Prostate gland (tissue), 2 donors: ENCODE measurements at places on chromosomes 1 and 21. TPM values are rescaled to one million over a fixed set of nuclear protein-coding genes. Genes with fewer than 3 reads are reported as not detected.

DNA sequence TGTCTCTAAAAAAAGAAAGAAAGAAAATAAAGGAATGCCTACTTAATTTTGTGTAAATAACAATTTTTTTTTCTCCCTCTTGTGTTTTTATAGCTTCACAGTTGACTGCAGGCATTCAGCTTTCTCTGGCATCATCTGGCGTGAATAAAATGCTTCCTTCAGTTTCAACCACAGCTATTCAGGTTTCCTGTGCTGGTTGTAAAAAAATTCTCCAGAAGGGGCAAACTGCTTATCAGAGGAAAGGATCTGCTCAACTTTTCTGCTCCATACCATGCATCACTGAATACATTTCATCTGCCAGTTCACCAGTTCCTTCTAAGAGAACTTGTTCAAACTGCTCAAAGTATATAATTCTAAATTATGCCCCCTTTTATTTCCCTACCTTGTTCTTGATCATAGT is 18.0 kb downstream of the ZMYM1 start:
- no peaks in the 10 kb centered on the region for H3K4me1 ChIP-seq
- H3K36me3 ChIP-seq: no peaks in the 10 kb centered on the region
- H3K27ac ChIP-seq: no peak overlapping the region
- no peak overlapping the region for H3K4me3 ChIP-seq
- no peak for DNase-seq

GRCh38 chr1:194223596-194223995 is 1037.2 kb upstream of the B3GALT2 start:
- no peak overlapping the region for H3K27ac ChIP-seq
- H3K27me3 ChIP-seq: no peaks in the 10 kb centered on the region
- DNase-seq: no peak
- no peaks in the 10 kb centered on the region for H3K4me1 ChIP-seq
- H3K4me3 ChIP-seq: no peak overlapping the region

DNA sequence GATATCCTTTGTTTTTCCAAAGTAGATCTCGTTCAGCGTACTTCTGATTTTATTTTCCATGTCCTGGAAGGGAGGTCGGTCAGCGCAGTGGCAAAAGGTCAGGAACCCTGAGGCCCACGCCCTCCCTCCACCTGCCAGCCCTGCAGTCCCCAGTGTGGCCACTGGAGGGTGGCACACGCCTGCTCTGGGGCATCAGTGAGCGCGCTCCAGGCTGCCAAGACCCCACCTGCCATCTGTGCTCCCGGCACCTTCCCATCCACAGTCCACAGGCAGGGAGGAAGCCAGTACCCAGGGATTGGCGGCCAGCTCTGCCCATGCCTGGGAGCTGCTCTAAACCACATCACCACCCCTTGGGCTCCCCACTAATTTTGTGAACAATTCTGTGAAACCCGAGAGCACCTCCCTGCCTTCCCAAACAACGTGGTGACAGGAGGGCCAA is 32.3 kb downstream of the SLC66A1 start:
- H3K36me3 ChIP-seq: no peaks in the 10 kb centered on the region
- no peak overlapping the region for H3K4me3 ChIP-seq
- DNase-seq: peak; percentile 65
- H3K27me3 ChIP-seq: no peaks in the 10 kb centered on the region
- H3K4me1 ChIP-seq: peaks cover 13% of the 10 kb centered on the region
- peak overlapping the region; percentile 30 for H3K27ac ChIP-seq

- no peak for DNase-seq
- H3K4me1 ChIP-seq: no peaks in the 10 kb centered on the region
- H3K27me3 ChIP-seq: no peaks in the 10 kb centered on the region
- peaks cover 35% of the 10 kb centered on the region for H3K36me3 ChIP-seq
Observed at GRCh38 chr1:154258784-154259183, 13.6 kb upstream of the HAX1 start.

- H3K4me3 ChIP-seq: no peak overlapping the region
- H3K36me3 ChIP-seq: no peaks in the 10 kb centered on the region
- H3K4me1 ChIP-seq: no peaks in the 10 kb centered on the region
- H3K27me3 ChIP-seq: no peaks in the 10 kb centered on the region
- DNase-seq: peak; percentile 15
Observed at GRCh38 chr1:69737527-69738185, 169.9 kb downstream of the LRRC7 start.

- no peak overlapping the region for H3K4me3 ChIP-seq
- H3K27me3 ChIP-seq: no peaks in the 10 kb centered on the region
- H3K27ac ChIP-seq: no peak overlapping the region
Observed at GRCh38 chr1:9654834-9655723, 3.5 kb downstream of the PIK3CD start.

GRCh38 chr1:17277511-17278159 is 28.7 kb downstream of the PADI3 start:
- H3K4me1 ChIP-seq: no peaks in the 10 kb centered on the region
- DNase-seq: no peak
- H3K27ac ChIP-seq: no peak overlapping the region

DNA sequence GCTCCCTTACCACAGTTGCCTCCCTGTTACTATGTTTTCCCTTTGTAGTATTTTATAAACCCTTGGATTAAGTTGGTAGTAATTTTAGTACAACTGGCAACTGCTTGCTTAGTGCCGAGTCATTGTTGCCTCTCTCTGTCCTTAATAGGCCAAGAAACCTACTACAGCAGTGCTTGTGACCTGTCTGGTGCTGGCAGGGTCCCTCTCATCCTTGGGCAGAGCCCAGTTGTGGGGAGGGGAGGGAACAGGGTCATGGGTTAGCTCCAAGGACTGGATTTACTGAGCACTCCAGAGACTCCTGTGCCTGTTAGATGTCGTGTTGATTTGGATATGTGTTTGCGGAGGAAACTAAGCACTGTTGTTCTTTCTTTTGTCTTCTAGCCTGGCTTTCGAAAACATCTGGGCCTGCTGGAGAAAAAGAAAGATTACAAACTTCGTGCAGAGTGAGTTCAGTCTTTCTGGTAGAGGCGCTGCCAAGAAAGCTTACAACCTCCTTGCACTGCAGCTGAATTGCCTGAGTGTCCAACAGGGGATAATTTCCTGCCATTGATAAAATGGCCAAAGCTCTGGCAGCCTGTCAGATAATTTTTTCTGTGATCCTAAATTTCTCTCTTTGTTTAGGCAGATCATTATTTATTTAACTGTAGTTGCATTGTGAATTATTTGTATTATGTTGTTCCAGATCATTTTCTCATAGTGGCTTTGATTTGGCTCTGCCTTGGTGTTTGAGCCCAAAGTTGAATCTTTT is 3.6 kb downstream of the UTP11 start:
- no peak for DNase-seq
- no peak overlapping the region for H3K27ac ChIP-seq
- peaks cover 11% of the 10 kb centered on the region for H3K4me1 ChIP-seq
- H3K27me3 ChIP-seq: no peaks in the 10 kb centered on the region
- peaks cover 5% of the 10 kb centered on the region for H3K36me3 ChIP-seq

DNA sequence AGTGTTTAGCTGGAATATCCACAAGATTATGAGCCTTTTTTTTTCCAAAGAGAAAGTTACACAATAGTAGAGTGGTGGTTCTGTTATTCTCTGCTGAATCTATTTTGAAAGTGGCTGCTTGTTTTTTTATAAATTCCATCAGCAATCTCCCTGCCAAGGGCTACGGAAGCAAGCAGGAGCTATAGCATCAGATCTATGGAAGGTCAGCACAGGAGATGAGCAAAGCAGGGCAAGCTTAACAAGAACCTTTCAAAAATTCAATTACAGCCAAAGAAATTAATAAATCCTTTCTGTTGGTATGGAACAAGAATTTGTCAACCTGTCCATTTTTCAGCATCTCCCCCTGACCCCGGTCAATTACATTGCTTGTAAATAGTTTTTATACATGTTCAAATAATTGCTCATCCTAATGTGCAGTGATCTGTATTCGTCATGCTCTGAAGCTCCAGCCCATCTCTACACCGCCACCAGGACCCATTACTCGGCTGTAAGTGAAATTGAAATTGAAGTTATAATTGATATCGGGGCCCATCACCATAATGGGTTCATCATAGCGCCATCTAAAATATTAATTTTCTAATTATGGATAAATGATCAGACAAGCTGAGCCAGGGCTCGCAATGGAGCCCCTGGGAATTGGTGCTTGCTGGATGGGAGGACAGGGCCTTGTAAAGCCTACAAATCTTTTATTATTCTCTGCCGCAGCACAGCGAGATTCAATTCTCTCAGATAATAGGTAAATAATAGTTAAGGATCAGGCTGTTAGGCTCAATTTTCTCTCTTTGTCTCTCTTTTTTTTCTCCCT is 215.1 kb downstream of the ATG4C start:
- no peaks in the 10 kb centered on the region for H3K36me3 ChIP-seq
- no peak overlapping the region for H3K27ac ChIP-seq
- H3K27me3 ChIP-seq: no peaks in the 10 kb centered on the region
- DNase-seq: no peak
- H3K4me1 ChIP-seq: no peaks in the 10 kb centered on the region
- H3K4me3 ChIP-seq: no peak overlapping the region

GRCh38 chr21:35923971-35924370 is 136.4 kb downstream of the SETD4 start:
- H3K4me1 ChIP-seq: no peaks in the 10 kb centered on the region
- no peaks in the 10 kb centered on the region for H3K36me3 ChIP-seq
- H3K27me3 ChIP-seq: no peaks in the 10 kb centered on the region

- H3K4me1 ChIP-seq: no peaks in the 10 kb centered on the region
- H3K36me3 ChIP-seq: no peaks in the 10 kb centered on the region
- no peak for DNase-seq
- no peaks in the 10 kb centered on the region for H3K27me3 ChIP-seq
- H3K4me3 ChIP-seq: no peak overlapping the region
Observed at GRCh38 chr1:185144233-185144632, 12.5 kb downstream of the TRMT1L start.

- no peak for DNase-seq
- no peak overlapping the region for H3K4me3 ChIP-seq
- H3K4me1 ChIP-seq: no peaks in the 10 kb centered on the region
- H3K27me3 ChIP-seq: no peaks in the 10 kb centered on the region
Observed at GRCh38 chr1:209720826-209721225, 16.2 kb downstream of the HSD11B1 start.

DNA sequence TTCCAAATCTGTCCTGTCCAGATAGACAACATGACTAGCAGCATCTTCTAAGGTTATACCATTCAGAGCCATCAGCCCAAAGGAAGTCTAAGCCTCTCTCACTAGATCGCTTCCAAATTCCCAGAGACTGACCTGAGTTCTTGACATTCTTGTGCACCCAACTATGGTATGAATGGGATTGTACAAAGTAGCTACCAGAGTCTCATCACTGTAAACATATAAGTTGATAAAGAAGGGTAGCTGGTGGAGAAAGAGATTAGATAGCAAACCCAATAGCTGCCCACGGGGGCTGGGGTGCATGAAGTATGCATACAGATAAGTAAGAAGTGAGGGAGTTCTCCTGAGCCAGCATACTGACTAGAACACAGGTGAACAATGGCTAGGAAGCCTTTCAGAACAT is 180.0 kb downstream of the PLPP3 start:
- no peaks in the 10 kb centered on the region for H3K27me3 ChIP-seq
- H3K4me3 ChIP-seq: no peak overlapping the region
- no peak for DNase-seq
- no peak overlapping the region for H3K27ac ChIP-seq
- H3K4me1 ChIP-seq: no peaks in the 10 kb centered on the region

The GJB3 gene
- total RNA-seq: 7.1 TPM

The LMX1A gene
- total RNA-seq: 0.28 TPM

The TRIM67 gene
- total RNA-seq: not detected
